Mesothelial cell of epicardium (in vitro differentiated cells): ENCODE measurements at places on chromosomes 2 and 18. TPM values are rescaled to one million over a fixed set of nuclear protein-coding genes. Genes with fewer than 3 reads are reported as not detected.

- peaks cover 3% of the 10 kb centered on the region for H3K27me3 ChIP-seq
- no peak for DNase-seq
- H3K36me3 ChIP-seq = no peaks in the 10 kb centered on the region
- H3K4me3 ChIP-seq = no peak overlapping the region
Observed at GRCh38 chr2:12391116-12391515, 325.6 kb upstream of the TRIB2 start.

Gene STAT4
- total RNA-seq = 1.9 to 2.9 TPM (median 2.4 TPM) in 3 replicates

Gene SLC40A1
- total RNA-seq = 152 to 156 TPM (median 154 TPM) in 3 replicates

GRCh38 chr2:43851011-43851980 is 12.5 kb downstream of the ABCG8 start:
- H3K27ac ChIP-seq = no peak overlapping the region
- peaks cover 29% of the 10 kb centered on the region for H3K27me3 ChIP-seq
- no peak for DNase-seq
- H3K4me1 ChIP-seq = no peaks in the 10 kb centered on the region

- no peak for DNase-seq
- H3K4me1 ChIP-seq = peaks cover 13% of the 10 kb centered on the region
- H3K4me3 ChIP-seq = no peak overlapping the region
- peaks cover 75% of the 10 kb centered on the region for H3K27me3 ChIP-seq
Observed at GRCh38 chr2:119521433-119522050, 2.7 kb downstream of the SCTR start.

Gene SATB2
- 3.4 to 4.0 TPM (median 3.8 TPM) in 3 replicates for total RNA-seq

Gene ANKRD62
- not detected in 3 replicates for total RNA-seq

Gene ANO7
- 3.8 to 4.5 TPM (median 3.8 TPM) in 3 replicates for total RNA-seq

Gene IL37
- total RNA-seq = not detected in 3 replicates
